ENCODE measurements at places on chromosomes 3 and 15. TPM values are rescaled to one million over a fixed set of nuclear protein-coding genes. Genes with fewer than 3 reads are reported as not detected.

The C2CD4A gene
- polyA plus RNA-seq: 0.10 TPM

The CYP19A1 gene
- polyA plus RNA-seq: not detected

The GABRR3 gene
- not detected for polyA plus RNA-seq

The SECISBP2L gene
- 23.1 TPM for polyA plus RNA-seq

The TMEM45A gene
- polyA plus RNA-seq: 8.6 TPM

The FAM3D gene
- 0.22 TPM for polyA plus RNA-seq

The PPP1R14D gene
- not detected for polyA plus RNA-seq

The STAB1 gene
- 413 TPM for polyA plus RNA-seq

The ATRIP gene
- 10.6 TPM for polyA plus RNA-seq

The IRAK2 gene
- polyA plus RNA-seq: 7.9 TPM

The DISP2 gene
- 0.10 TPM for polyA plus RNA-seq

The SUCNR1 gene
- polyA plus RNA-seq: not detected

The CIB1 gene
- polyA plus RNA-seq: 137 TPM

The PATL2 gene
- 0.18 TPM for polyA plus RNA-seq

The HIGD2B gene
- not detected for polyA plus RNA-seq

The FGD5 gene
- polyA plus RNA-seq: 45.4 TPM

The APPL1 gene
- polyA plus RNA-seq: 6.5 TPM

Data from endothelial cell of umbilical vein (primary cell).